Activated CD4-positive, alpha-beta T cell treated with anti-CD3 and anti-CD28 coated beads, Interleukin-2, amount 50 U/mL, for 1 hour (primary cell): ENCODE measurements at places on chromosomes 2 and 18.

GRCh38 chr2:12455661-12456060, 261.1 kb upstream of the TRIB2 start:
- no peak for DNase-seq

GRCh38 chr18:54206447-54206846, 18.0 kb downstream of the MBD2 start:
- no peak for DNase-seq

GRCh38 chr18:72652990-72653593, 109.0 kb upstream of the CBLN2 start:
- DNase-seq, result peak; percentile 6

DNA sequence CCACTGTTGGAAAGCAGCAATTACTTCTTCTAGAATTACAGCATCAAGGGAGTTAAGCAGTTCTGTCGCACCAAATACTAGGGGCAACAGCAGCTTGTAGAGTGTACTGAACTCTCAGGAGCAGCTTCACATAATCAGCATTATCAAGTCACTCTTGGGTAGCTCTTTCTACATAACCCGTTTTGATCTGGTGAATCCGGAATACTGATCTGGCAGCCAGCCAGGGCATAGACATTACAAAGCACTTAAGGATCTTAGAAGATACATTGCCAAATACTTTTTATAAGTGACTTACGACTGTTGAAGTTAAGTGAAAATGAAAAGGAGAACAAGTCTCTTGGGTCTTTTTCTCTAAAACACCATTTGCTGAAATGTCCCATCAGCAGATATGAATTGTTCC, 73.2 kb upstream of the NETO1 start:
- DNase-seq, result no peak

DNA sequence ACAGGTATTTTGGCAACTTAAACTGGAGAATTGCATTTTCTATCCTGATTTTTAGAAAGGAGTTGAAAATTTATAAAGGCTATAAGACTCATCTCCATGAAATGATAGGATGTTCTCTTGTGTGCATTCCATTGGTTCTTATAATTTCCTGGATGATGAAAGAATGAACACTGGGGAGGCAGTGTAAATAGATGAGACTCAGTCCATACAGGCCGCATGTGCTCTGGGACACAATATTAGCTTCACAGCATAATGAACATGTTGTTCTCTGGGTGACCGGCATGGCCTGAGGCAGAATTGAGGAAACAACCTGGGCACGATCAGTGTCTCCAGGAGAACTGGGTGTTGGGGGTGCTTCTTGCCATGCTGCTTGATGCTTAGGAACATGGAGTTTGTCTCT, 38.8 kb downstream of the AOX1 start:
- no peak for DNase-seq

DNA sequence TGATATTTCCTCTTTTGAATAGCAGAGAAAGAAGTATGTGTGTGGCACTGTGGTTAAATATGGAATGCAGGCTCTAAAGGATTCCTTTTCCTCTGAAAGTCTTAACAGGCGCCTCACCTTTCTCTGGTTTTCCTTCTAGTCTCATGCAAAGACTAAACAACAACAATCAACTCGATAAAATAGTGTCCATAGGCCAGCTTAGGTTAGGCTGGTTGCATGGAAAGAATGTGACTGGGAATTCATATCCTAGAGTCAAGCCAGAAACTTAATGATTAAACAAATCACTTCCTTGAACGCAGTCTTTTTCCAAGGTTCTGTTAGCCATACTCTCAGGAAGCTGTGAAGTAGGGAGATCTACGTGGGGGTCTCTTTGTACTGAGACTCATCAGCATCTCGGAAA, 800.8 kb upstream of the ID2 start:
- DNase-seq, result no peak

- no peak for DNase-seq
Observed at GRCh38 chr2:96636551-96637171, 1.5 kb downstream of the KANSL3 start.

- DNase-seq, result no peak
Observed at GRCh38 chr2:85253890-85254289, 73.9 kb downstream of the TGOLN2 start.

DNA sequence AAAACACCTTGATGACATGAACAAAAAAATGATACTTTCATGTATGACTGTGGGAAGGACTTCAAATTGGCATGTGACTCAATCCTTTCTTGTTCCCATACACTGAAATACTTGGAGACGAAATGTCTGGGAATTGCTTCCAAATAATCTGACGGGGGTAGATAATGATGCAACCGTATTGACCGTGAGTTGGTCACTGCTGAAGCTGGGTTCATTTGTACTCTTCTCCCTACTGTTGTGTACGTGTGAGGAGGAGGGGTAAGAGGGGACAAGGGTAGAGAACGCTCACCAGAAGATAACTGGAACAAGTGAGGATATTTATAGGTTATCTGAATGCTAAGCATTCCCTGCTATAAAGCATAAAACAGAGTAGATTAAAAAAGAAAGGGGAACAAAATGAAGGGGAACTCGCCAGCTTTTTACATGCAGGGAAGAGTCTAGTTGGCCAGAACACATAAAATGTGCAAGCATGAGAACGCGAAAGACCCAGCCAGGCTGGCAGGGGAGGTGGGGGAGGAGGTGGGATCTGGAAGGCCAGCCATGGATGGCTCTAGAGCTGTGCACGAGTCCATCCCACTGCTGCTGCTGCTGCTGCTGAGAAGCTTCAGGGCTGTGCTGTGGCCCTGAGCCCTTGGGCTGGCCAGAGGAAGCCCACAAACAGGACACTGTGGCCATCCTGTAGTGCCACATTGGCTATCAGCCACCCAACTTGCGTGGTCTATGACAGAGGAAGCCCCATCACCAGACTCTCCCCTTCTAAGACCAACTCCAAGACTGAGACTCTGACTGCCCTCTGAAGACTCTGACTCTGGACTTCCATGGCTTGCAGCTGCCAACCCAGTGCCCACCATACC, 15.2 kb upstream of the CETN1 start:
- DNase-seq, result no peak

- no peak for DNase-seq
Observed at GRCh38 chr2:197673606-197674005, 1.8 kb downstream of the RFTN2 start.

DNA sequence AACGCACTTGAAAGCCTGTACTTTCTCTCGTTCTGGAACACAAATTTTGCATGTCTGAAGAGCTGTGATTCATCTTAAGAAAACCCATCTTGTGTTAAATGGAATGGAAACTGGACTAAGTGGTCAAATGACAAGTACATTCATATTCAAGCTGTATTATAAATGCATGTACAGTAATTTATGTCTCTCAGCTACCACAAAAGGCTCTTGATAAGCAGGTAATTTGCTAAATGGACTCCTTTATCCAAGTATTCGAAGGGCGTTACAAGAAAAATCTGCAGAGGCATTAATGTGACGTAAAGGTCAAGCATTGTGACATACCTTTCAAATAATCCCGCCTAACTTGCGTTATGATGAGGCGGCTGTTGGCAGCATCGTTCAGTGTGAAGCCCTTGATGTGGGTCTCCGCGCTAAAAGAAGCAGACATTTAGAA, 66.6 kb downstream of the ABCG8 start:
- no peak for DNase-seq

DNA sequence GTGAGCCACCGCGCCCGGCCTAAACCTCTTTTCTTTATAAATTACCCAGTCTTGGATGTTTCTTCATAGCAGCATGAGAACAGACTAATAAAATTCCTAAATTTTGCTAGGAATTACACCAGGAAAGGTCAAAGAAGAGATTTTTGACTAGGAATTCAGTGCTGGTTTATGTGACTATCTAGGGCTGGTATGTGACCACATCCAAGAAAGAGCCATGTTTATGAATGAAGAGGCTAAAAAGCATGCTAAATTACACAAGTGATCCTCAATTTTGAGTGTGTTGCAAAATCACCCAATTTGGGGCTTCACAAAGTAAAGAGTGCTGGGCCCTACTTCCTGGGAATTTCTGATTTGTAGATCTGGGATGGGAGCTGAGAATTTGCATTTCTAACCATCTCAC, 123.6 kb downstream of the CSRNP3 start:
- DNase-seq, result no peak

GRCh38 chr2:82780050-82780449, 1679.0 kb downstream of the SUCLG1 start:
- DNase-seq, result no peak

- no peak for DNase-seq
Observed at GRCh38 chr2:36343606-36344005, 12.0 kb upstream of the CRIM1 start.

DNA sequence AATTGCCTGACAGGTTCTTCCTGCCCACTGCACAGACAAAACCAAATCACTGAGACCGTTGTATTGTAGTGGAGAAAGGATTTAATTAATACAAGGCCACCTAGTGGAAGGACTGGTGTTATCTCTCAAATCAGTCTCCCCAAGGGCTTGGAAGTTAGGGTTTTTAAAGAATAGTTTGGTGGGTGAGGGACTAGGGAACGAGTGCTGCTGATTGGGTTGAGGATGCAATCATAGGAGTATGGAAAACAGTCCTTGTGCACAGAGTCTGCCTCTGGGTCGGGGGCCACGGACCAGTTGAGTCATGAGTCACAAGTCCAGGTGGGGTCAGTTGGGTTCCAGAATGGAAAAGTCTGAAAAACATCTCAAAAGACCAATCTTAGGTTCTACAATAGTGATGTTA, 89.1 kb downstream of the B3GNT2 start:
- no peak for DNase-seq

DNA sequence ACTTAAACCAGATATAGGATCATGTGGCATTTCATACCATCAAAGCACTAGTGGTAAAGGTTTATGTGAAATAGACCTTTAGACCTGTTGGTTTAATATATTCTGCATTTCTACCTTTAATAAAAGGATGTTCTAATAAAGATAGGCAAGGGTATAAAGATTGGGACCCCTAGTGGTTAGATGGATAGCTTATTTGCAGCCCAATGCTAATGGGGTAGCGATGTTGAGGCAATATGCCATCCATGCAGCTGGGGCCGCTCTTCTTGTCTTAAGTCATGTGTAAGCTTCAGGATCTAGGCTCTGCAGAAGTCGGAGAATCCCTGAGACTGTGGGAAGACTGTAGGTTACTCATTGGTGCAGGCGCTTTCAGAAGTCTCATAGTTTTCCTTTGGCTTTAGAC, 114.9 kb downstream of the ICOS start:
- no peak for DNase-seq

DNA sequence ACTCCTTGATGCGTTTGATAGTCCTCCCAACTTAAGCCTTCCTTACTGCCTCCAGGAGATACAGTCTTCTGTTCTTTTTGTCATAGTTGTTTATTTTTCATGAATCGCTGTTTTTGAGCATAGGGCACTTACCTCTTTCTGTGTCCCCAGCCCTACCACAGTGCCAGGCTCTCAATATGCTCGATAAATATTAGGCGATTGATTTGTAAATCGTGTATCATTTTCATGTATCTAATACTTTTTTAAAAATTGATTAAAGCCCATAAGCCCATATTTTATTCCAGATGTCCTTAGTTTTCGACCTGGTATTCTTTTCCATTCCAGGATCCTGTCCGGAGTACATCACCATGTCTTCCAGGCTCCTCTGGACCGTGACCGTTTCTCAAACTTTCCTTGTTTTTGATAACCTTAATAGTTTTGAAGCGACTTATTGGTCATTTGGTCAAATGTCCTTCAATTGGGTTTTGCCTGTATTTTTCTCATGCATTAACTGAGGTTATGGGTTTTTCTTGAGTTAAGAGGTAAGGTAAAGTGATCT, 444 bp upstream of the MMADHC start:
- no peak for DNase-seq

DNA sequence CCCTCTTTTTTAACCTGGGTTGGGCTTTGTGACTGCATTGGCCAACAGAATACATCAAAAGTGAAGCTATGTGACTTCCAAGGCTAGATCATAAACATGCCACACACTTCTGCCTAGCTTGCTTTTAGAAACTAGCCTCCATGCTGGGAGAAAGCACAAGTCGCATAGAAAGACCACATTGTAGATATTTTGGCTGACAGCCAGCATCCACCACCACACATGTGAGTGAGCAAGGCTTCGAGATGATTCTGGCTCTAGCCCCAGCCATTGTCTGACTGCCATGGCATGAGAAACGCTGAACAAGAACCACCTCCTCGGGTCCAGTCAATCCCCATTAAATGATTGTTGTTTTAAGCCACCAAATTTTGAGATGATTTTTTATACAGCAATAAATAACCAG, 66.8 kb upstream of the STPG4 start:
- DNase-seq, result no peak

- DNase-seq, result no peak
Observed at GRCh38 chr2:39394516-39394961, 42.5 kb downstream of the MAP4K3 start.

DNA sequence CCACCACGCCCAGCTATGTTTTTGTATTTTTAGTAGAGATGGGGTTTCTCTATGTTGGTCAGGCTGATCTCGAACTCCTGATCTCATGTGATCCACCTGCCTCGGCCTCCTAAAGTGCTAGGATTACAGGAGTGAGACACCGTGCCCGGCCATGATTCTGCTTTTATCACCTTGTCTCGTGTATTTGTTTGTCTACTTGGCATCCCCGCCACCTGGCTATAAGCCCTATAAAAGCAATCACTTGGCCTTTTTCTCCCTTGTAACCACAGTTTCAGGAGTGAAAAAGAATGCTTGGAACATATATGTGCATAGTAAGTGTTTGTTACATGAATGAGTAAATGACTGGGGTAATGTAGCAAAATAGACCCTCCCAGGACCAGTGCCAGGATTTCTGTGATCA, 77.5 kb upstream of the PAPOLG start:
- no peak for DNase-seq

DNA sequence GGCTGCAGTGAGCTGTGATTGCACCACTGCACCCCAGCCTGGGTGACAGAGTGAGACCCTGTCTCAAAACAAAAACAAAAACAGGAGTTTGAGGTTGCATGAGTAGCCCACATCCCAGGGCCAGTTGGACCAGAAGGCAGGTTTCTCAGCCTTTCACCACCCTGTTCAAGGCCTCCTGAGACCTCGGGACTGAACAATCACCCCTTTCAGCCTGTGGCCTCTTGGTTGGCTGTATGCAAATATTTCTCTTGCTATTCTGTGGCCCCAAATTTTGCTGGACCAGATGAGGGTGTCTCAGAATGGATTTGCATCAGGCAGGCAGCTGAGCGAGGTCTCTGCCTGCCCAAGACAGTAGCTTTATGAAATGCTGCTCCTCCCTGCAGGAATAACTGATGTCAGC, 56.9 kb downstream of the DPYSL5 start:
- DNase-seq, result no peak

- DNase-seq, result no peak
Observed at GRCh38 chr18:22344908-22345670, 72.6 kb downstream of the CTAGE1 start.

GRCh38 chr18:38450876-38451275, 885.3 kb upstream of the CELF4 start:
- no peak for DNase-seq
